HTR-8/SVneo (cell line): ENCODE measurements at places on chromosomes 12 and 14.

DNA sequence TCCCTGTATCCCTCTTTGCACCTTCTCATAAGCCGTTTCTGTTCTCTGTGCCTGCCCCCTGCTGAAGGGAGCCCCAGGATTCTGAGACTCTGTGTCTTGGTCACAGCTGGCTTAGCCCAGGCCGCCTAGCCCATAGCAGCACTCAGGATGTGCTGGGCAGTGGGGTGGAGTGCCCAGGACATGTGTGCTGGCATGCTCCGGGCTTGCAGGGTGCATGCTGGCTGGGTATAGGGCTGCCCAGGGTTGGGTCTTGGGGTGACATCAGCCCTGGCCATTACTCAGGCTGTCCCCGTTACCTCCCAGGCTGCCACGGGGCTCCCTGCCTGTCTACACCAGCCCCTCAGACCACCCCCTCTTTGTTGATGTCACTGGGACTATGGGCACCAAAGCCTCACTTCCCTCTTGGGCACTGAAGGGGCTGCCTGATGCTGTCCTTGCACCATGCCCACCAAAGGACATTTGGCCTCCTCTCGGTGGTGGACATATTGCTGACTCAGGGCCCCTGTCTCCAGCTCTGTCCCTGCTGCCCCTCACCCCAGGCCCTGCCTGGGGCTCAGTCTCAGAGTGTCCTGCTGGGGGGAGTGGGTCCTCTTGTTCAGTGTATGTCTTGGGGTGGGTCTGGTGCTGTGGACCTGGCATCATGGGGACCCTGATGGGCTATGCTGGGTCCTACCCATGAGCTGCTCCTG is 2.4 kb downstream of the CEP170B start:
- DNase-seq, result no peak

DNA sequence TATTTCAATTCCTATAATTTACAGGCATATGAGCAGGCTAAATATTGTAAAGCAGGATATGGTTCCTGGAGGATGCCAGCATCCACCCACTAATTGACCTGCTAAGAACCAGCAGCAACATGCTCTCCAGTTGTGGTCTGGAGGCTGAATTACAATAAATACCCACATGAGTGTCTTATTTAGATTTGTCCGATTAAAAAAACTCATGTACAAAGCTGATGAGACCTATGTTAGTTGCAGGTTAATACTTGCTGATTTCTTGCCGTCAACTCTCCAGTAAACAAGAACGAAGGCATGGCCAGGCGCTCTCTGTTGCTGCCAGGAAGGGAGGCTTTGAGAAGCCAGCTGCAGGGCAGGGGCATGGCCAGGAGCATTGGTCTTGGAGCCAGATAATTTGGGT is 169.3 kb upstream of the PRICKLE1 start:
- DNase-seq, result no peak

DNA sequence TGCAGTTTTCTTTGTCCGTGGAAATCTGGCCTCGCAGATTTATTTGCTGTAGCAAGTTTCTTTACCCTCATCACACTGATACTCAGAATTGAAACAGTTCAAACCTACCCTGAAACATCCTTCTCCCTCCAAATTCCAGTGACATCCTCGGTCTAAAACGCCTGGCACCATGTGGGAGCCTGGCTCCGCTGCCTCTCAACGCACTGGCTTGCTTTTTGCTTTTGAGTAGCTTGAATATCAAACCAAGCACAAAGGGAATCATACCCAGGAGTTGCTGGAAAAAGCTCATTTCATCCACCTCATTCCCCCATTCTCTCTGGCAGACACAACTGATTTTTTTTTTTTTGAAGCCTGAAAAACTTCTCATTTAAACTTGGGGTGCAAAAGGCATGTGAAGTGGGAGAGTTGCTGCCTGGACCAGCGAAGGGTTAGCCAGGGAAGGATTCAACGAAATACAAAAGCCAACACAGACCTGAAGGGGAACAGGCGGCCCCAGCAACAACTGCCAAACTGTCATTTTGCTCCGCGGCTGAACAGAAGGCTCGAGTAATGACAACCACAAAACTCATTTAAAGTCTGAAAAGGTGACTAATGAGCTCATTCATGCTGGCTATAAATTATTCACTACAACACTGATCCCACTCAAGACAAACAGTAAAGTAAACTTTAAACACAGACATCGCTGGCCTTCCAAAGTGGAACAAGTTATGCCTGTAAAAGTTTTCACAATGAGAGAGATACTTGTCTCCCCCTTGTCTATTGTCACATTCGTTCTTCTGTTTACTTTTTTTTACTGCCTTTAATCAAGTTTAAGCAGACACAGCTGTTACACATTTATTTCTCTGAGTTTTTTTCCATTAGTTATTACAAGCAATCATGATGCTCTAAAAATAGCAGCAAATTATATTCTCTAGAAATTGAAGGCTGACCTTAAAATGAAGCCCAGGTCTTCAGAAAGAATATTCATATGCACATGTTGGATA is 12.5 kb upstream of the FOXN3 start:
- DNase-seq, result no peak

- no peak for DNase-seq
Observed at GRCh38 chr12:7212678-7213077, 23.2 kb downstream of the PEX5 start.

GRCh38 chr12:100608776-100609175 is 35.3 kb downstream of the GAS2L3 start:
- DNase-seq, result no peak

GRCh38 chr14:90642244-90642717 is 173.9 kb downstream of the TTC7B start:
- DNase-seq, result no peak

DNA sequence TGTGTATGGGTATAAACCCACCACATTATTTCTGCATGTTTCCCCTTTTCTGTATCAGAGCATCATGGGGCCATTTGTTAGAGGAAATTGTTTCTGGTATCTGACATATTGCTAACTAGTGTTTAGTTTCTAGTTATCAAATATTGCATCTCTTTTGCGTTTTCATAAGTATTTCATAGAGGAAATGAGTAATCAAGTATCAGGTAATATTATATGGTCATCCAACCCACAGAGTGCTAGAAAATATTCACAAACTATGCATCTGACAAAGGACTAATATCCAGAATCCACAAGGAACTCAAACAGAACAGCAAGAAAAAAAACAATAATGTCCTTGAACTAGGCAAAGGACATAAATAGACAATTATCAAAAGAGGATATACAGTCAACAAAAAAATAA is 258.9 kb upstream of the LRIG3 start:
- no peak for DNase-seq

GRCh38 chr14:90905531-90905930 is 89.3 kb upstream of the TTC7B start:
- DNase-seq, result no peak

- no peak for DNase-seq
Observed at GRCh38 chr12:71057330-71057729, 100.5 kb downstream of the TSPAN8 start.

- DNase-seq, result no peak
Observed at GRCh38 chr12:553216-554000, 93.7 kb downstream of the B4GALNT3 start.

- DNase-seq, result no peak
Observed at GRCh38 chr12:119204131-119204530, 25.4 kb downstream of the HSPB8 start.

- DNase-seq, result no peak
Observed at GRCh38 chr12:56998981-56999380, 7.4 kb downstream of the ZBTB39 start.

DNA sequence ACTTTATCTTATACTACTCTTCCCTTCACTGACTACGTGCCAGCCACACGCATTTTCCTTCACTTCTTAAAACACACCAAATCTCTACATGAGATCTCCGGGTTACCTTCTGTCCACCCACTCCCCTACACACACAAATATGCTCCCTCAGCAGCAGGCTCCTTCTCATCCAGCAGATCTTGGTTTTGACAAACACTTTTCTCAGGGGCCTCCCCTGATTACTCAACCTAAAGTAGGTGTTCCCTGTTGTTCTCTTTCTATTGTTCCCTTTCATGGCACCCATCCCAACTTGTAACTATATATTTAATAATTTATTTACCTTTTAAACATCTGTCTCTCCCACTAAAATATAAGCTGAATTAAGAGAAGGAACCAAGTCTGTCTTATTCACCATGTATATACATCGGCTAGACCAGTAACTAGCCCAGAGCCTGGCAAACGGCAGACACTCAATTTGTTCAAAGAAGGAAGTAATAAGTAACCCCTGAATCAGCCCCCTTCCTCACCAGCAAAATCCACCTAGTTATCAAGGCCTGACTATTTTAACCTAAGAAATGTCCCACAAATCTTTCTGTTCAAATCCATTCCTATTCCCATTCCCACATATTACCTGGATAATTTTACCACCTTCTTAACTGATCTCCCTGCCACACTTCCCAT is 2.7 kb downstream of the C2CD5 start:
- no peak for DNase-seq

GRCh38 chr12:124542021-124542949 is 25.1 kb downstream of the NCOR2 start:
- DNase-seq, result no peak

DNA sequence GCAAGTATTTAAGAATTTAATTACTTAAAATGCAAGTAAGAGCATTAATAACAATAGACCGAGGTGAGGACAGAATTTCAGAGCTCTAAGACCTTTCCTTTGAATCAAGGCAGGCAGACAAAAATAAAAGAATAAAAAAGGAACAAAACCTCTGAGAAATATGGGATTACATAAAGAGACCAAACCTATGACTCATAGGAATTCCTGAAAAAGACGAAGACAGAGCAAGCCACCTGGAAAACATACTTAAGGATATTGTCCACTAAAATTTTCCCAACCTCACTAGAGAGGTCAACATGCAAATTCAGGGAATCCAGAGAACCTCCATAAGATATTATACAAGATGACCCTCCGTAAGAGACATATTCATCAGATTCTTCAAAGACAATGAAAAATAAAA is 325.1 kb downstream of the AEBP2 start:
- DNase-seq, result no peak

DNA sequence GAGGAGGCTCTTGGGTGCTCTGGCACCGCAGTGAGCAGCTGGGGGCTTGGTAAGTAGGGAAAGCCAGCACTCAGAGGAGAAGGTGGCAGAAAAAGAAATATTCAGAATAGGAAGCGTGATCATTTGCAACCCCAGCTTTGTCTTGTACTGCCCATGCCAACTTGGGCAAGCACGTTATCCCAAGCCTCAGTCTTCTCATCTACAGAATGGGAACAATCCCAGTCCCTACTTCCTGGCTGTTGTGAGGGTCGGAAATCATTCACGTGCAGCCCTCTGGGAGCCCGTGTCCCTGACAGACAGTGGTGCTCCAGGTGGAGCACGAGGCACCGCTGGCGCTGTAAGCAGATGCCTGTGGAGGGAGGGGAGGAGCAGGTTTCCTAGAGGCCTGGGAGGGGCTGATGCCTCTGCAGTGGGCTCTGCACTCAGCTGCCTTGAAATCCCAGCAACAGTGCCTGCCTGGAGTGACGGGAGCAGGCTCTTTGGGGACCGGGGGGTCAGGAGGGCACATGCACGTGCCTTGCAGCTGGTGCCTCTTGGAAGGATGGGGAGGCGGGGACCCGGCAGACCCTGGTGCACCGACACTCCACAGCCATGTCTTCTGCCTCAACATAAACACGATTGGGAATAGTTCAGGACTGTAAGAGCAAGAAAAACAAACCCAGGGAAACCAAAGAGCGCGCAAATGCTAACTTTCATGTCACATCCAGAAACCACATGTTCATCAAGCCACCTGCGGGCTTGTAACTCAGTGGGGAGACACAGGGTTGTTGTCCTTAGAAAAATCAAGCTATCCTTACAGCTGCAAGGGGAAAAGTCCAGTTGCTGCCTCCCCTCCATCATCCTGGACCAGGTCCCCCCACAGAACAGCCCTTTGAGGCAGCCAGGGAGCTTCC is 86.5 kb upstream of the DIO3 start:
- no peak for DNase-seq

GRCh38 chr12:9124383-9125031 is 8.8 kb upstream of the A2M start:
- DNase-seq, result no peak

DNA sequence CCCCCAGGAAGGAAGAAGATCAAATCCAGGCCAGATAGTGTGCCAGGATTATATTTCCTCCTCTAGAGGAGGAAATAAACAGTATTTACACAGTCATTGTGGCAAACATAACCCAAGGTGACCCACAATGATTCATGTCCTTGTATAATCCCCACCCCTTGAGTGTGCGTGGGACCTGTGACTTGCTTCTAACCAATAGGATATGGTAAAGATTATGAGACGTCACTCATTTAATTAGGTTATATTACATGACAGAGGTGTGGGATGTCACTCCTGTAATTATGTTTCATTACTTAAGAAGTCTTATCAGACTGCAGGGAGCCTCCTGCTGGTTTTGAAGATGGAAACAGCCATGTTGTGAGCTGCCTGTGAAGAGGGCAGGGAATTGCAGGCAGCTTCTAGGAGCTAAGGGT is 12.2 kb upstream of the CATSPERB start:
- no peak for DNase-seq

DNA sequence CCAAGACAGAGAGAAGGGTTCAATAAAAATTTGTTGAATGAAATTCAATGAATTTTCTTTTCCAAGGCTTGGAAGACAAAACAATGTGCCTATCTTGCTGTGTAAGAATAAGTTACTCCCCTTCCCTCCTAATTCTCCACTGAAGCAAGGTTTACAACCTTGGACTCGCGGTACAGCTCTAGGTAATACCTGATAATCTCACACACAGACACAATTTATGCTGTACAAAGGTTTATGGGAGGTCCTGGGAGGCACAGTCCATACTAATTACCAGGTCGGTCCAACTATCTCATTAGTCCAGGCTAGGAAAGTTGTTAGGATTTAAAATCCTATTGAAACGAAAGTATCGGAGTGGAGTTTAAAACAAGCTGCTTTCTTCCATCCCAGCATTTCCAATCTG is 42.6 kb downstream of the NELL2 start:
- DNase-seq, result no peak

DNA sequence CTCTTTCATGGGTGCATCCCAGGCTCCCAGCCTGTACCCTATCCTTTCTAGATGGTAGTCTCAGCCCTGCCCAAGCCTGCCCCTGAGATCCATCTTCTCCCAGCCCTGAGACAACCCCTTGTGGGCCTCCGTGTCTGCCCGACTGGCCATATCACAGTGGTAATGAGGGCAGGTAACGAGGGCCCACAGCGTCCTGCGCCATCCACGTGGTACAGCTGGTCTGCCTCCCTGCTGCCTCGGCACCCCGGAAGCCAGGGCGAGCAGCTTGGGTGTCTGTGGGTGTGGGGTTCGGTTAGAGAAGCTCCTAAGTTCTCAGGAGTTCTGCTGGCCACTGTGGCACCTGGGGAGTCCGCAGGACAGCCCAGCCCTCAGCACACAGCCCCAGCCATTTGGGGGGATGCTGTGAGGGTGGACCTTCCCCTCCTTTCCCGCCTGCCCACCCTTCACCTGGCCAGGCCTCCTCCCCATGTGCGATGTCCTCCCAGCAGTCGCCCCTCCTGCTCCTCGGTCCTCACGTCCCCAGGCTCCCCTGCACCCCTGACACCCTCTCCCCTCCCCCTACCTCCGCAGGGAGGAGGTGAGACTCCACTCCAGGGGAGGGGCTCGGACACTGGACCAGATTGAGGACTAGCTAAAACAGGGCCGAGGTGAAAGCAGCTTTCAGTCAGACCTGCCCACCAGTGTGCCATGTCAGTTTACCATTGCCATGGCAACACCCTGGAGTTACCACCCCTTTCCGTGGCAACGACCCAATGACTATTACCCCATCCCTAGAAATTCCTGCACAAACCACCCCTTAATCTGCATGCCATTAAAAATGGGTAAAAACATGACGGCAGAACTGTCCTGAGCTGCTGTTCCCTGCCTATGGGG is 69.0 kb downstream of the KIF26A start:
- no peak for DNase-seq

GRCh38 chr12:47135578-47135977 is 55.8 kb upstream of the AMIGO2 start:
- DNase-seq, result no peak

GRCh38 chr14:92794547-92794941 is 439 bp downstream of the GOLGA5 start:
- DNase-seq, result no peak
